ENCODE measurements at places on chromosomes 11 and 22. TPM values are rescaled to one million over a fixed set of nuclear protein-coding genes. Genes with fewer than 3 reads are reported as not detected.

TRIM6 gene
- total RNA-seq = 3.4 TPM

RAC2 gene
- total RNA-seq = not detected

TH gene
- total RNA-seq = not detected

UVRAG gene
- total RNA-seq = 19.5 TPM

HEPN1 gene
- not detected for total RNA-seq

POLD4 gene
- total RNA-seq = 118 TPM

PANX3 gene
- not detected for total RNA-seq

LAYN gene
- total RNA-seq = not detected

P2RX6 gene
- total RNA-seq = 3.1 TPM

ZNF74 gene
- total RNA-seq = 9.0 TPM

TRIM22 gene
- 1.3 TPM for total RNA-seq

SSH3 gene
- 10.7 TPM for total RNA-seq

SHISAL1 gene
- total RNA-seq = 0.75 TPM

ART5 gene
- total RNA-seq = not detected

TP53AIP1 gene
- total RNA-seq = not detected

MPZL3 gene
- total RNA-seq = not detected

C1QTNF4 gene
- total RNA-seq = not detected

OOSP4B gene
- not detected for total RNA-seq

SHANK3 gene
- 0.30 TPM for total RNA-seq

LMO1 gene
- not detected for total RNA-seq

SCO2 gene
- 3.2 TPM for total RNA-seq

FUT4 gene
- not detected for total RNA-seq

NTM gene
- 17.5 TPM for total RNA-seq

C11orf91 gene
- 0.19 TPM for total RNA-seq

MMP1 gene
- total RNA-seq = 5.6 TPM

STX5 gene
- 33.8 TPM for total RNA-seq

FIBIN gene
- total RNA-seq = not detected

C11orf65 gene
- total RNA-seq = 0.58 TPM

TMA7B gene
- not detected for total RNA-seq

UPK3A gene
- not detected for total RNA-seq

POU2AF3 gene
- not detected for total RNA-seq

MIOX gene
- 0.34 TPM for total RNA-seq

SCGB2A2 gene
- total RNA-seq = not detected

ASCL3 gene
- total RNA-seq = not detected

TRPM5 gene
- total RNA-seq = not detected

CNIH2 gene
- total RNA-seq = 8.3 TPM

LRRC74B gene
- 0.05 TPM for total RNA-seq

CDHR5 gene
- not detected for total RNA-seq
